Occipital lobe (tissue), 3 donors: ENCODE measurements at places on chromosomes 13 and 19.

- DNase-seq, result no peak
Measured at GRCh38 chr13:50594276-50595051, 249.0 kb downstream of the DLEU7 start.

GRCh38 chr19:14480700-14481079, 5.5 kb upstream of the PTGER1 start:
- no peak for DNase-seq

- no peak for DNase-seq
Measured at GRCh38 chr19:31264041-31264778, 85.0 kb downstream of the TSHZ3 start.

- DNase-seq, result peak; percentile 29
Measured at GRCh38 chr13:111187960-111188541, 72.9 kb downstream of the ARHGEF7 start.

- DNase-seq, result no peak
Measured at GRCh38 chr13:58134012-58134411, 502.5 kb downstream of the PCDH17 start.

- peak; percentile 80 for DNase-seq
Measured at GRCh38 chr19:7533925-7534480, 1.5 kb upstream of the PNPLA6 start.

DNA sequence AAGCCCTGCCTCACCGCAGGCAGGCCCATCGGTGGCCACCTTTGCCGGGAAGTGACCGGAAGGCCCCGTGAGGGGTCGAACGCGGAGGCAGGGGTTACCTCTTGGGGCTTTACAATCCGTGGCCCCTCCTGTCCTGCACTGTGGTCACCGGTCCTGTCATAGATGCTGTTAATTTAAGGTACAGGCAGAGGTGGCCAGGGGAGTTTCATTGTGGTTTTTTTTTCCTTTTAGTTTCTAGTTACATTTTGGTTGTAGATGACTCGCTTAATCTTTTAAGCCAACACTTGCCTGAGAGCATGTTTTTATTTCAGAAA, 13.1 kb downstream of the COMP start:
- no peak for DNase-seq

GRCh38 chr13:21218351-21219035, 42.0 kb downstream of the MRPL57 start:
- no peak for DNase-seq

DNA sequence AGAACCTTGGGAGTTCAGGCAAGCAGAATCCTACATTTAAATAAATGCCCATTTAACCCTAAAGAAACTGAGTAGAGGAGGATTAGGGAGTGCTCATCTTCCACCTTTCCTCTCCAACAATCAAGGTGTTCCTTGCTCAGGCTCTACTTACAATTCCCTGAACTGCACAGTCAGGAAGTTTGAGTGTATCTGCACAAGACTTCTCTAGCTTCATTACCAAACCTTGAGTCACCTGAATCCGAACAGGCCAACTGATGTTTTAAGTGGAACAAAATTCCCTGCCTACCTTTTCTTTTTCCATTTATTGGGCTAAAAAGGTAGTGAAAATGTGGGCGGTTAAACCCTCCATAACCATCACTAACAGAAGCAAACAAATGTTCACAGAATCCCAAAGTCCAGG, 78.3 kb downstream of the FOXO1 start:
- DNase-seq, result no peak

GRCh38 chr13:28582225-28582891, 76.6 kb upstream of the POMP start:
- DNase-seq, result no peak

DNA sequence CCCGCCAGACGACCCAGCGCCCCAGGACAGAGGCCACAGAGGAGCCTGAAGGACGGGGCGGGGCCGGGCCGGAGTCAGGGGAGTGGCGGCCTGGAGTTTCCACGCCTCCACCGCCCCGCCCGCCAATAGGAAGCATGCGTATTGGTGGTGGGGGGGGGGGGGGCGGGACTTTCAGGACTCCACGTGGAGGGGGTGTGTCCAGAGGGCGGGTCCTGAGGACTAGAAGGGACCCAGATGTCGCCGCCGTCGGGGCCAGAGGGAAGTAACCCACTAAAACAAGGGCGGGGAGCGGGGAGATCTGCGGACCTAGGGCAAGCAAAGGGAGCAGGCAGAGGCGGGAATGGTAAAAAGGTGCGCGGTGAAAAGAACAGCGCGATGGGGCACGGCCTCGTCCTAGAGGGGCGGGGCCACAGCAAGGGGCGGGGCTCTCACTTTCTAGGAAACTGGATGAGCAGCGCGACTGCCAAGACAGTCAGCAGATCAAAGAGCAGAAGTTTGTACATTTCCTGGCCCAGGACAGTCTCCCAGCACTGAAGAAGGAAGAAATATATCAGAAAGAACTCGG, 2.8 kb upstream of the LENG1 start:
- DNase-seq, result peak; percentile 50

DNA sequence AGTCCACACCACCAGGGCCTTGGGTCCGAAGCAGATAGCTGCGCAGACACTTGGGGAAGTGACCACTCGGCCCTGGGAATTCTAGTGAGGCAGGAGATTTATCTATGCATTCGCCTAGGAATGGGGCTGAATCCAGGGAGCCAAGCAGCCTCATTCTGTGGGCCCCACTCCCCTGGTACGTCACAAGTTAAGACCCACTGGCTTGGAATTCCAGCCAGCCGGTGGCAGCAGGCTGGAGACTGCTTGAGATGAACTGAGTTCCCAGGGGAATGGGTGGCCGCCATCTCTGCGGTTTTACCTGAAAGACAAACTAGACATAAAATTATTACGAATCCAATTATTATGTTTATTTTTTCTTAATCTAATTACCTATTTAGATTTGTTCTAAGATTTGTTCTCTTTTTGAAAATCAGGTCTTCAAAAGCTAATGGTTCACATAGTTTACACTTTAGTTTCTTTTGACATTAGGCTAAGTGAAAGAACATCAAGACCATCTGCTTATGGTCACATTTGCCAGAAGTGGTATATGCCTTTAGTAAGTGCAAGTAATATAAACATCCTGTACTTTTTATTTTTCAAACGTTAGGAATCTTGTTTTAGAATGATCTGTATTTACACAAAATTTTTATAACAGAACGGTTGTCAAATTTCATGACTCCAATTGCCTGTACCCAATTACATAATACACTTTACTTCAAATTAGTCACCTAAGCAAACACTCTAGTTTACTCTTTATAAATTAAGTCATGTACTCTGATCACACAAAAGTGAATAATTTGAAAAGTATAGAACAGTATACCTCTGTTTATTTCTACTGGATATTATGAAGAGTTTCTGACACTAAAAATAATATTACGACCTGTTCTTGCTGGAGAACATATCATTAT, 74.4 kb downstream of the SLITRK6 start:
- DNase-seq, result no peak

GRCh38 chr13:29564818-29565217, 30.7 kb downstream of the SLC7A1 start:
- DNase-seq, result no peak

GRCh38 chr13:99228737-99229691, 28.4 kb downstream of the UBAC2 start:
- DNase-seq, result no peak

- DNase-seq, result no peak
Measured at GRCh38 chr19:3867971-3868769, 668 bp downstream of the ZFR2 start.

- DNase-seq, result no peak
Measured at GRCh38 chr19:46839752-46840497, 10.7 kb downstream of the AP2S1 start.

GRCh38 chr13:44664308-44664707, 88.2 kb upstream of the TSC22D1 start:
- DNase-seq, result no peak

- no peak for DNase-seq
Measured at GRCh38 chr13:29551214-29551613, 44.3 kb downstream of the SLC7A1 start.

- no peak for DNase-seq
Measured at GRCh38 chr13:72792640-72793039, 10.7 kb downstream of the PIBF1 start.

DNA sequence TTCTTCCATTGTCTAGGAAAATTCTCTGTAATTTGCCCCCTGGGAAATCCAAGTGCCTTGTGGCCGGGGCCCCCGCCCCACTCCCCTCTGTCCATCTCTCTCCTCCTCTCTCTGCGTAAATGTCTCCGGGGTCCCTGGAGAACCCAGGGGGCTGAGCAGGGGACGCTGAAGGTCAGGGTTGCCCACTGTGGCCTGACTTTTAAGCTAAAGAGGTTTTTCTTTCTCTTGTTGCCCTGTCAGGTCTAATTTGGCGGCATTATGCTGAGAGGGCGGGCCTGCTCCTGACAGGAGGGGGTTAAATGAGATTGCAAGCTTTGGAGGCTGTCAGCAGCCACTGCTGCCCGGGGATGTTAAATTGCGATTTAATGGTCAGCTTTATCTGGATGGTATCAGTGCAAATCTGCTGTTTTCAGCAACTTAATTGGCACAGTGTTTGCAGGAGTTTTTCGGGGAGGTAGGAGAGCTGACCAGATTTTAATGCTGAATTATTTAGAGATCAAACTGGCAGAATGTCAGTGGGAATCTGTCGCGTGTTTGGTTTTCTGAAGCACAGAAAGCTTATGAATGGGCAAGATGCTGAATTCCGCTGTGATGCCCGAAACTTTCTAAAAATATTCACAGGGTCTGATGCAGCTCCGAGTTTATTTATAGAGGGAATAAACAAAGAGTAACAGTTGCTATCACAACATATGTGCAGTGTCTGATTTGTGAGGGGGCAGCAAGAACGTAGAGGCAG, 93.2 kb upstream of the SOX1 start:
- DNase-seq, result no peak

DNA sequence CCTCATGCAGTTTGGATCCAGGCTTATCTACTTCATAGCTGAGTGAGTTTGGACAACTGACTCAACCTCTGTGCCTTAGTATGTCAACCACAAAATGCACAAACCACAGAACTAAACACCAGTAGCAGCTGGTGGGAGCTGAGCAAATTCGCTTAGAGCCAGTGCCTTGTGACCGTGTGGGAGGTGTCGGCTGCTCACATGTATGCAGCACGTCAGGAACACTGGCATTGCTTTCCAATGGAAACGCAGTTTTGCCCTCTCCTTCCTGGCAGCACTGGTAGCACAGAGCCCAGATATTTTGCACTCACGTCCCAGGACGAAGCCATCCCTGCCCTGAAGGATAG, 8.3 kb upstream of the NTN5 start:
- DNase-seq, result peak; percentile 70

GRCh38 chr19:53462861-53463260, 4.7 kb upstream of the ZNF813 start:
- no peak for DNase-seq
